ENCODE measurements at places on chromosomes 4 and X. TPM values are rescaled to one million over a fixed set of nuclear protein-coding genes. Genes with fewer than 3 reads are reported as not detected.

CSTF2 gene
- total RNA-seq = 12.3 TPM

SPATA4 gene
- total RNA-seq = not detected

ZNF630 gene
- total RNA-seq = 0.25 TPM

TEX13D gene
- not detected for total RNA-seq

HERC3 gene
- 18.0 TPM for total RNA-seq

DKK2 gene
- total RNA-seq = 8.2 TPM

GLOD5 gene
- not detected for total RNA-seq

FAM47B gene
- total RNA-seq = not detected

TBC1D8B gene
- total RNA-seq = 9.3 TPM

CFAP47 gene
- not detected for total RNA-seq

NUDT11 gene
- 12.4 TPM for total RNA-seq

AMOT gene
- total RNA-seq = 1.5 TPM

TCEAL7 gene
- total RNA-seq = 17.1 TPM

RADX gene
- total RNA-seq = 2.1 TPM

RAB40A gene
- not detected for total RNA-seq

PRKX gene
- total RNA-seq = 10.6 TPM

MECP2 gene
- 16.7 TPM for total RNA-seq

TEX13B gene
- not detected for total RNA-seq

PIM2 gene
- 4.6 TPM for total RNA-seq

NAT8L gene
- 0.38 TPM for total RNA-seq

TLR6 gene
- 3.4 TPM for total RNA-seq

SULT1E1 gene
- not detected for total RNA-seq

IL13RA2 gene
- 11.5 TPM for total RNA-seq

FABP2 gene
- total RNA-seq = not detected

CFI gene
- not detected for total RNA-seq

CENPI gene
- 11.8 TPM for total RNA-seq

GJB1 gene
- not detected for total RNA-seq

ZNF674 gene
- 2.8 TPM for total RNA-seq

PABPC1L2A gene
- not detected for total RNA-seq

UTP14A gene
- total RNA-seq = 15.9 TPM

SH3TC1 gene
- 6.5 TPM for total RNA-seq

CT45A8 gene
- total RNA-seq = not detected

POU4F2 gene
- not detected for total RNA-seq

GPRIN3 gene
- not detected for total RNA-seq

SEC24D gene
- 166 TPM for total RNA-seq

EDA2R gene
- 17.6 TPM for total RNA-seq

KLB gene
- not detected for total RNA-seq

FAM47A gene
- not detected for total RNA-seq

SPP1 gene
- total RNA-seq = 3.1 TPM

ARSD gene
- 11.7 TPM for total RNA-seq

TRMT10A gene
- 1.6 TPM for total RNA-seq
